Liver (tissue), 10 donors: ENCODE measurements at places on chromosomes 7 and 10. TPM values are rescaled to one million over a fixed set of nuclear protein-coding genes. Genes with fewer than 3 reads are reported as not detected.

DNA sequence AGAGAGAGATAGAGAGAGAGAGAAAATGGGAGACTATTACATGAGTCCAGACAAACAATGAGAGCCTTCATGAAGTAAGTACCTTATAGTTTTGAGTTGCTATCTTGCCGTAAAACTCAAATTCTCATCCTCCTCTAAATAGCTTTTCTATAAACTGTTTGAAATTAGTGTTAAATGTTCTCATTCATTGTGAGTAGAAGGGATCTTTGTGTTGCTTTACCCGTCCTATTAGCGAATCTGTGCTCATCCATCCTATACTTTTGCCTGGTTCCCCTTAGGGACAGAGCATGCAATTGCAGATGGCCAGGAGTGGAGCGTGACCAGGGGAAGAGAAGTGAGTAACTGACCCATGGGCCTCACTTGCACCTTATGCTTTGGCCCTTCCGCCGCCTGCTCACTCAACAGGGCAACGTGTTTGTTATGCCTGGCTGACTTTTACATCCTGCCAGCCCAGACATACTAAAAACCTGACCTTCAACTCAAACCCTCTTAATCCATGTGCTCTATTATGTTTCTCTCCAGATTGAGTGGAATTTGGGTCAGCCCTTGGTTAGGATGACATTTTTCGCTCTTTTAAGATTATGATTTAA lies 244.2 kb upstream of the YAE1 start:
- H3K27ac ChIP-seq: no peak overlapping the region
- no peak overlapping the region for H3K4me3 ChIP-seq
- no peaks in the 10 kb centered on the region for H3K4me1 ChIP-seq
- H3K36me3 ChIP-seq: no peaks in the 10 kb centered on the region
- no peaks in the 10 kb centered on the region for H3K27me3 ChIP-seq
- no peak for DNase-seq

The IKZF5 gene
- total RNA-seq: 6.4 TPM

DNA sequence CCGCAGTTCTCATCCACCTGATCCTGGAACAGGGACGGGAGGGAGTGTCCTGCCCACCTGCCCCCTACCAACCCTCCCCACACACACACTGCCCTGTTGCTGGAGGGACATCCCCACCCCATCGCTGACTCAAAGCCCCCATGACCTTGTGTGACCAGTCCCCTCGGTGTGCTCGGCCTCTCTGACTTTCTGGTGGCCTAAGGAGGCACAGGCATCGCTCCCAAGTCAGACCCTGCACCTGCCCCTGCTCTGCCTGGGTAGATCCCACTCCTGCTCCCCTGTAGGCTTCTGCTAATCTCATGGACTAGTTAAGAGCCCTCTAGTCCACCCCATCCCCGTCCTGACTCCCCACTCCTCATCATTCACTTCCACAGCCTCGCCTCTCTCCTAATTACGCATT lies 58.8 kb upstream of the DOCK1 start:
- no peak overlapping the region for H3K27ac ChIP-seq
- H3K4me3 ChIP-seq: no peak overlapping the region
- DNase-seq: no peak

DNA sequence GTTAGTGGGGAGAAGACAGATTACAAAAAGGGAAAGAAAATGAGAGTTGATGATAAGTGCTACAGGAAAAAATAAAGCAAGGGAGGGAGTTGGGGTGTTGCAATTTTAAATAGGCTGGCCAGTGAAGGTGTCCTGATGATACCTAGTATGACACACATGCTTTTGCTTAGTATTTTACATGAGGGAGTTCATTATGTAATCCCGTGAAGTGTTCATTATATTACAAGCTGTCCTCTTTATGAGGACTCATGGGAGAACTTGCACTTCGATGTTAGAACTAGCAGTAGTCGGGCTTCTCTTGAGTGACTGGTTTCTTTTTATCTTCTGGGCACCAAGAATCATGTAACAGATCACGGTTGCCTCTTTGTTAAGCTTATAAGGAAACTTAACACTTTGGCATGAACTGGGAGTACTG lies 102.3 kb upstream of the MTPN start:
- no peak overlapping the region for H3K4me3 ChIP-seq
- H3K36me3 ChIP-seq: no peaks in the 10 kb centered on the region
- no peaks in the 10 kb centered on the region for H3K4me1 ChIP-seq
- H3K27me3 ChIP-seq: no peaks in the 10 kb centered on the region
- no peak overlapping the region for H3K27ac ChIP-seq

DNA sequence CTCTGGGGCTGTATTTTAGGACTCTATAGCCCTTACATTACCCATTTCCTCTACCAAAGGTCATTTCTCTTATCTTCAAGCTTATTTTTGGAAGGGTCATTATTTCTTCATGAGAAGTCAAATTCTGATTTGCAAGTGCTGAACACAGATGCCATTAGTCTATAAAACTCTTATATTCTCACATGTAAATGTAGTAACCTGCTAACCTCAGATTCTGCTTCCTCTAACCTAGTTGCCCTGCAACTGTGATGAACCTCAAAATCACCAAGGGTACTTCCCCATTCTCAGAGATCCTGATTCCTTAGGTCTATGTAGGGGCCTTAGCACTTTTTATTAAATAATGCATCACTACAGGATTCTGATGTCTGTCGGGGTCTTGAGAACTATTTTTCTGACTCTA lies 6.3 kb downstream of the FAS start:
- DNase-seq: no peak
- H3K27me3 ChIP-seq: no peaks in the 10 kb centered on the region
- H3K4me3 ChIP-seq: no peak overlapping the region
- peaks cover 2% of the 10 kb centered on the region for H3K4me1 ChIP-seq
- H3K36me3 ChIP-seq: no peaks in the 10 kb centered on the region

The CHST15 gene
- 5.8 TPM for total RNA-seq

The DNAJC12 gene
- total RNA-seq: 35.7 TPM

The VGF gene
- not detected for total RNA-seq

The IRF5 gene
- 6.2 TPM for total RNA-seq

DNA sequence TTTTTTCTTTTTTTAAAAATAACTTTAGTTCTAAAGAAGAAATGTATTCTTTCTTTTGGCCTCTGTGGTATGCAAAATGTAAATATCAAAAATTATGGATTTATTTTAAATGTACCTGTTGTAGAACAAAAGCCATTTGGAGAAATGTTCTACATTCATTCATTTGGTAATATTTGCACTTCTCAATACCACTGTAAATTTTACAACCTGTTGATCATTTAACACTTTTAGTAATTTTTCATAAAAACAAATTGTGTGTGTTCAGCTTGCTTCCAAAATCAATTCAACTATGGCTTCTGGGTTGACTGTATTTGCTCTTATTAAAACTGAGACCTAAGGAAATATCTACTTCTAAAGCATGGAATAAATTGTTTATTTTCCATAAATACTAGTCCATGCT lies 2.3 kb upstream of the IGF2BP3 start:
- no peak overlapping the region for H3K4me3 ChIP-seq
- no peaks in the 10 kb centered on the region for H3K36me3 ChIP-seq
- H3K27ac ChIP-seq: no peak overlapping the region
- peaks cover 36% of the 10 kb centered on the region for H3K4me1 ChIP-seq

DNA sequence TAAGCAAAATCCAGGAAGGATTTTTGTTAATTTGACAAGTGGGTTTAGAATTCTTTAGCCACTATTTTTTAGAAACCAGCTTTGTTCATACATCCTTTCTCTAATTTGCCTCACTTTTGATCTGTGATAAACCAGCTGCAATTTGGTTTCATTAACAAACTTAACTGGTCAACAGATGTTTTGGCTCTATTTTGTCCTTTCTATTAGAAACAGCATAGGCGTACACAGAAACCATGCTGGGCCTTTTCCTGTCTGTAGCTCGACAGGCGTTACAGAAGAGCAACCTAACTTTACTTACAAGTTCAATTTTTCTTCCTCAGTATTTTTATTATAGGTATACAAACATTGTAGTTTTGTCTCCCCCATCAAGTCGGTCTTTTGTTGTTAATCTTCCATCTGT lies 28.2 kb downstream of the KAT6B start:
- no peak overlapping the region for H3K27ac ChIP-seq
- no peak overlapping the region for H3K4me3 ChIP-seq
- H3K4me1 ChIP-seq: peaks cover 5% of the 10 kb centered on the region

GRCh38 chr7:130939321-130940095 lies 205.5 kb upstream of the KLF14 start:
- no peaks in the 10 kb centered on the region for H3K36me3 ChIP-seq
- peak overlapping the region; percentile 70 for H3K27ac ChIP-seq
- H3K4me3 ChIP-seq: peak overlapping the region; percentile 94
- peaks cover 2% of the 10 kb centered on the region for H3K4me1 ChIP-seq

The HECW1 gene
- total RNA-seq: not detected
